ENCODE measurements at places on chromosomes 5 and 9.
A peak's percentile ranks its signal among the peaks of the same experiment; 100 is the strongest.

DNA sequence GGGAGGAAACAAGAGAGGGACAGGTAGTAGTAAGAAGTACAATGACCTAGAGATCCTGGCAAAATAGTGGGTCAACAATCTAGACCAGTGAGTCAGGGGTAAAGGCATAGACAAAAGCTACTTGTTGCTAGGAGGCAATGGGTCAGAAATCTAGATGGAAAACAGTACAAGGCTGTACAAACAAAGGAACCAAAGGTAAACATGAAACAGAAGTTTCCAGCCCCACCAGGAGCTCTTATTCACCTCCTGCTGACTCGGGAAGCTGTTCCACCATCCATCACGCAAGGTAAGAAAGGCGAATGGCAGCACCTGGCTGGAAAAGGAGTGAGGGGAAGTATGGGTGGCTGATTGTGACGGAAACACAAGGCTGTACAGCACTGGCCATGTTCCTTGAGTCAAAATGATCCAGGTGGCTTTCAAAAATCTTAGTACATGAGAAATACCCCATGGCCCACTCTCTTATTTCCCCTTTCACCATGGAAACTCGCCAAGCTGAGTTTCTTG, 70.5 kb upstream of the RAI14 start:
- no peak for DNase-seq

GRCh38 chr5:132471944-132472343, 18.6 kb downstream of the IRF1 start:
- DNase-seq: no peak

DNA sequence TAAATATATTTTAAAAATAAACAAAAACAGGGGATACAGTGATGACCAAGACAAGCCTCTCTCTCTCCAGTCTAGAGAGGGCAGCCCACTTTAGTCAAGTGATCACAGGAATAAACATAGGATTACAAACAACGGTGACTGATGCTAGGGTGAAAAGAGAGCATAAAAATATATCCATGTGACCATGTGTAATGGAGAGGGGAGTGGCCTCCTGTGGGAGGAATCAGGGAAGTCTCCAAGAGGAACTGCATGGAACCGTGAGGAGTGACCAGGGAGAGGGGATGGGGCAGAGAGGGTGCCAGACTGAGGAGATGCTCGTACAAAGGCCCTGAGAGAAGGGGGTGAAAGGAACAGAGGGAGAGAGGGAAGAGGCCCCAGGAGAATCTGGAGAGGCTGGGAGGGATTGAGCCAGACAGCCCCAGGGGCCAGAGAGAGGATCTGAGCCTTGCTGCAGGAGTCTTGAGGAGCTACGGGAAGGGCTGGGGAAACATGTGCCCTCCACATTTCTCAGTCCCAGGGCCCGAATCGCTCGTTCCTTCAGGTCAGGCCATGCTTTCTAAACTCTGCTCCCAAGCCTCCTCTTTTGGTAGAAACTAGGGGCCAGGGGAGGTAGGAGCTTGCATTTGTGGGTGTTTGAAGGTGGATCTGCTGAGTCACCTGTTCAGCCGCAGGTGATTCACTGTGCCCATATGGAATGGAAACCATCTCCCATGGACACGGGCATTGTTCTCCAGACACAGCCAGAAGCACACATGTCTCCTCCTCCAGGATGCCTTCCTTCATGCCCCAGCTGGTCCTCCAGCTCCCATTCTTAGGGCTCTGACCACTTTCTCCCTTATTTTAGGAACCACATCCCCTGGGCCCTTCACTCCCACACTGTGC, 63.8 kb downstream of the PAX5 start:
- DNase-seq: no peak

- peak; percentile 44 for DNase-seq
Measured at GRCh38 chr9:100071271-100071670, 27.5 kb downstream of the ERP44 start.

DNA sequence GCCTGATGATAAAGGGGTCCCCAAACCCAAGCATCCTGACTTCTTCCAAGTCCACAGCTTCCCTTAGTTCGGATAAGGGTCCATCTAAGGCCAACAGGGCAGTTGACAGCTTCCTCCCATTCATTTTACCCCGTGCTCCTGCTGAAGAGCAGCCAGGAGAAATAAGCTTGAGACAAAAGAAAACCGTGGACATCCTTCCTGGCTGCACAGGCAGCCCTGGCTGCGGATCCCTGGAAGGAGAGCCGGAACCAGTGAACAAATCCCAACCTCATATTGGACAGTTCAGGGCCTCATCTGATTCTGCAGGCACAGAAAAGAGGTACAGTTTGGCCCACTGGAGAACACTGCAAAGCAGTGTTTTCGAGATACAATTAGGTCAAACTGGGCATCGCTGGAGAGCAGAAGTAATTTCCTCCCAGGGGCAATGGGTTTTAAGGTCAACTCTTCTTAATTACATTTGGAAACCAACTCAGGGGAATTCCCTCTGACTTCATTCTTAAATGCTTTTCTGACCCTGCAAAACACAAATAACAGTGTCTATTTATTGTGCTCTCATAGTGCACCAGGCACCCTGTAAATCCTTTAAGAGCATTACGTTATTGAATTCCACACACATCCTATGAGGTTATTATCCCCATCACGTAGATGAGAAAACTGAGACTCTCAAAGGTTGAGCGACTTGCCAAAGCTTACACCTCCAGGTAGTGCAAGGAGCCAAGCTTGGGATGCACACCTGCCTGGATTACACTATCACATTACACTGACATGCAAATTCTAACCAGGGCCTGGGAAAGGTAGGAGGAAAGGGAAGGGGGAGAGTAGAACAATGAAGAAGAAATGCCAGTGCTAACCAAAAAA, 21.2 kb downstream of the ADAM19 start:
- peak; percentile 40 for DNase-seq

- DNase-seq: no peak
Measured at GRCh38 chr9:94697972-94698581, 28.4 kb upstream of the AOPEP start.

All from hindlimb muscle (tissue), 1 donor.